Forelimb muscle (tissue), 1 donor: ENCODE measurements at places on chromosomes 5 and 9. TPM values are rescaled to one million over a fixed set of nuclear protein-coding genes. Genes with fewer than 3 reads are reported as not detected.

Gene IL13
- not detected for polyA plus RNA-seq

Gene CCDC180
- polyA plus RNA-seq: 8.8 TPM

Gene GLDC
- 0.81 TPM for polyA plus RNA-seq

DNA sequence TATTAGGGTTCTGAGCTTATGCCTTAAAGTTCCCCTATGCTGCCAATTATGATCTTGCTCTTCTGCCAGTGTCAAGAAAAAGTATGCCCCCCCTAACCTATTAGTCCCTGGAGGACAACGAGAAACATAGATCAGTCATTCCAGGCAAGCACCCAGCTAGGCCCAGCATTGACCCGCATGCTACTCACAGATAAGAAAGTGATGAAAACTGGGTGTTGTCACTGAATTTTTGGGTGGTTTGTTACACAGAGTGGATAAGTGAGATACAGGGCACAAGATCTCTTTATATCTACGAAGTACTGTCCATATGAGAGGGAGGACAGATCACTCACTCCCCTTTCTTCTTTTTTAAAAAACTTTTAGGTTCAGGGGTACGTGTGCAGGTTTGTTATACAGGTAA, 6.4 kb upstream of the TEX48 start:
- DNase-seq: no peak
